ENCODE measurements at places on chromosomes 1 and 21.

- DNase-seq, result no peak
These were observed 112.9 kb downstream of the CDC7 start for GRCh38 chr1:91613595-91613994.

DNA sequence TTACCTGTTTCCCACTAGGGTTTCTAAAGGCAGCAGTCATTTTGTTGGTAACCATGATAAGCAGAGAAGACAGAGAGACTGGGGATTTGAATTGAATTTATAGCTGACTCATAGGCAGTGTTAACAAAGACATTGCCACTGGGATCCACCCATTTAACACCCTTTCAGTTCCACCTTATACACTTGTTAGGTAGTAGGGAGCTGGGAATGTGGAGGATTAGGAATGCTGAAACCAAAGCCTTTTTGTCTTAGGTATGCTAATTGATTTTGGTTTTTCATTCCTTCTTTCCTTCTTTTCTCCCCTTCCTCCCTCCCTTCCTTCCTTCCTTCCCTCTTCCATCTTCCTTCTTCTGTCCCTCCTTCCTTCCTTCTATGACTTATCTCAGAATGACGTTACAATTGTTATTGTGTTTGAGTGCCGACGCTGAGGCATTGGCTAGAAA is 7.5 kb upstream of the EVI5 start:
- no peak for DNase-seq

- no peak for DNase-seq
These were observed 62.5 kb upstream of the LYST start for GRCh38 chr1:235929216-235929615.

DNA sequence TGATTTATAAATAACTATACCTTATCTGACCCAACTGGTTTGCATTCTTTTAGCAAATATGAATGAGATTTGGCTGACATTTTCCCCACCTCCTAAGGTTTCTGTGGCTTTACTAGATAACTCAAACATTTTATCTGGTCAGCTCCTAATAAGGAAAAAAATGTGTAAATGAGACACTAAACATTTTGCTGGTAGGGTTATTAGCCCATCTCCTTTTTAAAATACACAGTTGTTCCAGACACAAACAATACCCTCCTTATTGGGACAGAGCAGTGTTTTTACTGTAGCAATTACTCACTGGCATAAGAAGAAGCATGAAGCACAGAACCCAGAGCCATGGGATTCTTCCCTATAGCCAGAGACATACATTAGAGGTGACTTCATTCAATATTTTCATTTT is 53.8 kb upstream of the NUF2 start:
- no peak for DNase-seq

GRCh38 chr1:32269744-32270143 is 18.7 kb downstream of the LCK start:
- DNase-seq, result no peak

GRCh38 chr1:7564137-7564536 is 207.0 kb upstream of the VAMP3 start:
- no peak for DNase-seq

DNA sequence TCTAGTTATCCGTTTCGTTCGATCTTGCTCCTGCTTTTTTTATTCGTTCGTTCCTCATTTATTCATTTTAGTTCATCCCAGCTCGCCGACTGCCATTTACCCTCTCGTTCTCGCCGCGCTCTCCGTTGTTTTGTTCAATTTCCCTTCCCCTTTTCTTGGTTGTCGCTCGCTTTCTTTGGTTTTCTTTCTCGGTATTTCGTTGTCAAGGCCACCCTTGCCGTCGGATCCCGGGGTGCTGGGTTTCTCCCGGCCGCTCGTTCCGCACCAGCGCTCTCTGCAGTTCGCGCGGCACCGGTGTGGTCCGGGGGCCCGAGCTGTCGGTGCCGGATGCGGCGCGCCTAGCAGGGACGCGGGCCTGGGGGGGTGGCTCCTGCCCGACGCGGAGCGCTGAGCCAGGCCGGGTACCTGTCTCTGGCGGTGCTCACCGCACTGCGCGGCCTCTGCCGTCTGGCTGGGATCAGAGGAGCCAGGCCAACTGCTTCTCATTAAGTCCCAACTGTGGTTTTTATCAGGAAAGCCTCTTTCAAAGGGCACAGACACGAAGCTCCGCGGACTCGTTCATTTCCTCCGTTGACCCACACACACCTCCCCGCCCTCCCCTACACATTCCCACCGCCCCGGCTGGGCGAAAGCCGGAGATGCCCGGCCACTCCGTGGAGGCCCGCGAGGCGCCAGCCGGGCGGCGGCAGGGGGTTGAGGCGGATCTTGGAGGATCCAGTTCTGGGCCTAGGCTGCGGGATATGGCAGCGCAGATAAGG is 1.6 kb downstream of the ALX3 start:
- DNase-seq, result no peak

GRCh38 chr1:226287587-226287986 is 21.4 kb downstream of the LIN9 start:
- no peak for DNase-seq

DNA sequence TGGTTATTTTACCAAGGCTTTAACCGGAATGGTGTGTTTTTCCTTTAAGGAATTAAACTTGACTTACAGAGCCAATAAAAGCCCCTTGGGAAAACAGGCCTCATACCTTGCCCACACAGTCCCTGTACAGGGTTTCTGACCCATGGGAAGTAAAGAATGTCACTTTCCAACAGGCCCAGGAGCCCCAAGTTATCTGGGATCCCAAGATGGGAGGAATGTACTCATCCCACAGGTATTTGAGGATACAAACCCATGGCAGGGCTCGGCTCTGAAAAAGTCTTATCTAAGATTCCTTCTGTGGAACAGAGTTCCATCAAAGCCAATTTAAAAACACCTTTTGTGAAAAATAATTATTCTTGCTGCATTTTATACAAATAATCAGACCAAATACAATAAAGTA is 15.3 kb upstream of the COX20 start:
- no peak for DNase-seq

DNA sequence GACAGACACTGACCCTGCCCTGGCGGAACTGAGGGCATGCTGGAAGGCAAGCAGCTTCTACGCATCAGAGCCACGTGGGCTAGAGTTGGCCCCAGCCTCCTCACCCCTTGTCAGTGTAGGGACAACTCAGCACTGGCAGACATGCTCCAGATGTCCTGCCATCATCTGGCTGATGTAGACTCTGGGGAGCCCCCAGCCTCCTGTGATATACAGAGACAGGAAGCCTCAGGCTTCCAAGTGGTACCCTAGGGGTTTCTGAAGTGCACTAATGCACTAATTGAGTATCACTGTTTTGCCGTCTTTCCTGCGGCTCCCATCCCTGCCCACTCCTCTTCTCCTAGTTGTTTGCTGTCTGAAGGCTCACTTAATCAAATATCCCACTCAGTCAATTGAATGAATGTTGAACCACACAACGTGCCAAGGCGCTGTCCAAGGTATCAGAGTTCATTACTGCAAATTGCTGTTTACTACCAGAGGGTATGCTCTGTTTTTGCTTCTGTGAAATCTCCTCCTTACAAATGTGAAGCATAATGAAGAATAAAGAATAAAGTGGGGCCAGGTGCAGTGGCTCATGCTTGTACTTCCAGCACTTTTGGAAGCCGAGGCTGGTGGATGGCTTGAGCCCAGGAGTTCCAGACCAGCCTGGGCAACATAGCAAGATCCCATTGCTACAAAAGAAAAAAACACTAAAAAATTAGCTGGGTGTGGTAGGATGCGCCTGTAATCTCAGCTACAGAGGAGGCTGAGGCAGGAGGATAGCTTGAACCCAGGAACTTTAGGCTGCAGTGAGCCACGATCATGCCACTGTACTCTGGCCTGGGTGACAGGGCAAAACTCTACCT is 76.4 kb upstream of the ZBTB18 start:
- DNase-seq, result no peak

DNA sequence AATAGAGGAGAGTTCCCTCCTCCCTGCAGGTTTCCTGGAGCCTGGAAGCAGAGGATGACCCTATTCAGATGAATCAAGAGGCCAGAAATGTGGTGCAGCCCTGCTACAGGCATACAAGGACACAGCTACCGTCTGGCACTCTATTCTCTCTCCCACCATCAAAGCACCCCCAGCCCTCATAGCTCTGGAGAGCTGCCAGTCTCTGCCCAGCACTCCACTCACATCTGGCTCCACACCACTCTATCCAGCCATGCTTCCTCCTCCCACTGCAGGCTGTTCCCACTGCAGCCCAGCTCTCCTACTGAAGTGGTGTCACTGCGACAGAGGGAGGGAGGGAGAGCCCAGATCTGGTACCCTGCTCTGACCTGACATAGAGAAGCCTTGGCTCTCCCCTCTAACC is 18.4 kb downstream of the SYT2 start:
- no peak for DNase-seq

- no peak for DNase-seq
These were observed 47.6 kb downstream of the B3GALT5 start for GRCh38 chr21:39660191-39660980.

DNA sequence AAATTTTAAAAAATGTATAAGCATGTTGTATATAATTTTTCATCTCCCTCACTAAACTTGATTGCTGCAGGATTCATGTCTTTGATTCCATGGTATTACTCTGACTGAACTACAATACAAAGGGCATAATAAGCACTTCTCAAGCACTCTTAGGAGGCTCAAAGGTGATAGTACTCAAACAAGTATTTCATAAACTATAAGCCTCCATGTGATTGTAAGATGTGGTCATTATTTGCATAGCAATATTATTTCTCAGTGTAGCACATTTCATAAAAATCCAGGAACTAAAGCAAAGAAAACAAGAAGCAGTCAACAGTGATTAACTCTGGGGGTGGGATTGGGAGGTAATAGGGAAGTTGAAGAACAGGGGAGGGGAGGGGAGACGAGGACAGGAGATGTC is 106.2 kb upstream of the DPT start:
- DNase-seq, result no peak

- DNase-seq, result no peak
These were observed 108.1 kb downstream of the TM2D1 start for GRCh38 chr1:61616830-61617229.

DNA sequence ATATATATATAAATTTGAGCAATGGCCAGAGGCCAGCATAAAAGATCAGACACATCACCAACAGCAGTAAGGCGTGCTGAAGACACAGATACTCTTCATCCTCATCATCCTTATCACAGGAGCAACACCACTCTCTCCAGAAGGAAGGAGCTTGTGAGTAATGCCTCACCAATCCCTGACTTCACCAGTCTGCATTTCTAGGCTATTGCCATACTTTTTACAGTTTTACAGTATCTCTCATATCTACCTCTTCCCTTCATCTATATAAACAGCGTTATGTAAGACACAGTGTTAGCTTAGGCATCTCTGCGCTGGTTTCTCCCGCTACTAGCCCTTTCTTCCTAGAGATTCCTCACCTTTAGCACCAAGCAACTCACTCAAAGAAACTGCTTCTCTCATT is 2.4 kb upstream of the ABL2 start:
- no peak for DNase-seq

- DNase-seq, result no peak
These were observed 737 bp upstream of the SERPINC1 start for GRCh38 chr1:173917635-173918493.

- no peak for DNase-seq
These were observed 31.7 kb upstream of the DMRTA2 start for GRCh38 chr1:50454911-50455310.

GRCh38 chr1:34688006-34688741 is 66.7 kb upstream of the GJB5 start:
- no peak for DNase-seq

GRCh38 chr1:109538827-109539555 is 681 bp upstream of the GPR61 start:
- no peak for DNase-seq

DNA sequence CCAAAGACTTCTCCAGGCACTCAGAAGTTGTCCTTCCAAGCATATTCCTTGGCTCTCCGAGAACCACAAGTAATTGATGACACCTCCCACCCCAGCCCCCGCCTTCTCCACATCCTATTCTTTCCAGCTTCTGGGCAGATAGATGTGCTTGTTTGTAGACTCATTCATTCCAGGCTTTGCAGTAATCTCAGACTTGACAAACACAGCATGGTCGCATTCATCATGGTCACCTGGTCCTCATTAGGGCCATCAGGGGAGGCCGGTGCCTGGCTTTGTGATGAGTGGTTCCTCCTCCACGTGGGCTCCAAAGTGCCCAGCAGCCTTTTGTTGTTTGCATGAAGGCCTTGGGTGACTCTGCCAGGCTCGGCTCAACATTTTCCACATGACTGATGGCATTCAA is 28.5 kb upstream of the KCNE2 start:
- DNase-seq, result no peak
